COR-L47 (cell line): ENCODE measurements at places on chromosomes 1 and 21.

DNA sequence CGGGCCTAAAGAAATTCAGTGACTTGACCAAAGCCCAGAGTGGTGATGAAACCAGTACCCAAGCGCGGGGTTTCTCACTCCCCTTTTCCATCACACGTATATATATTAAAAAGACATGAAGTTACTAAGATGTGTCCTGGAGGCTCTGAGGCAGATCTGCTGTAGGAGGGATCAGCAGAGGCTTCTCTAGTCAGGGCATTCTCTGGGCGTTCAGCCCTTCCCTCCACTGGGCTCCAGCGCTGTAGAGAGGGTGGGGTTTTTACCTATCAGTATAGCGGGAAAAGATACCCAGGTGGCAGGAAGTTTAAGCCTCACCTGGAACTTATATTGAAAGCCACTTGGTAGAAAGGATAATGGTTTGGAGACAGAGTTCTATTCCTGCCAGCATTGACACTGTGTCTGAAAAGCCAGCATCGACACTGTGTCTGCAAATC lies 862 bp upstream of the PLEKHO1 start:
- no peak for DNase-seq

GRCh38 chr1:225498549-225499136 lies 70.8 kb upstream of the LBR start:
- no peak for DNase-seq

GRCh38 chr1:183914891-183915290 lies 110.0 kb downstream of the RGL1 start:
- DNase-seq = no peak

- DNase-seq = no peak
Measured at GRCh38 chr1:100752791-100753190, 33.2 kb downstream of the VCAM1 start.

GRCh38 chr1:234616644-234617043 lies 6.7 kb upstream of the IRF2BP2 start:
- DNase-seq = no peak

DNA sequence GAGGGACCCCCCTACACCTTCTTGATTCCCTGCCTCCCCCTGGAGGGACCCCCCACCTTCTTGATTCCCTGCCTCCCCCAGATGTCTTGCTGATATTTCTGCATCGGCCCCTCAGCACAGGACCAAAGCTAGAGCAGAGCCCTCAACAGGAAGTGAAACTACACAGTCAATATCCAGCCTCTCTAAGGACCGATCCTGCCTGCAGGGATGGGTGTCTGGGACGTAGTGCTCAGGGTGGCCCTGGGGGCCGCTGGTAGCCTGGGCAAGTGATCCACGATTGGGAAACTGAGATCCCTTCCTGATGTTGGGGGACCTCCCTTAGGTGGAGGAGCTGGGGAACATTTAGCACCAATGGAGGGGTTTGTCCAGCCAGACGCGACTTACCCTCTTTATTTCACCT lies 3.9 kb upstream of the LEFTY2 start:
- no peak for DNase-seq

- DNase-seq = no peak
Measured at GRCh38 chr1:216710598-216711333, 12.5 kb downstream of the ESRRG start.
